Left lung (tissue), 14 donors: ENCODE measurements at places on chromosomes 2 and 18. TPM values are rescaled to one million over a fixed set of nuclear protein-coding genes. Genes with fewer than 3 reads are reported as not detected.
A peak's percentile ranks its signal among the peaks of the same experiment; 100 is the strongest.

TGFA gene
- total RNA-seq: 15.6 TPM

FAM110C gene
- total RNA-seq: 2.8 TPM

COMMD1 gene
- 35.9 TPM for total RNA-seq

LAMA1 gene
- 2.4 TPM for total RNA-seq

ABCG5 gene
- total RNA-seq: not detected

SIX2 gene
- total RNA-seq: 0.26 TPM

EGR4 gene
- not detected for total RNA-seq

RNF125 gene
- 4.3 TPM for total RNA-seq

MPHOSPH10 gene
- total RNA-seq: 22.1 TPM

TCF23 gene
- total RNA-seq: 0.50 TPM

CASP8 gene
- total RNA-seq: 26.3 TPM

SYT4 gene
- not detected for total RNA-seq

ITGA4 gene
- total RNA-seq: 19.9 TPM

DDX1 gene
- total RNA-seq: 80.3 TPM

DNA sequence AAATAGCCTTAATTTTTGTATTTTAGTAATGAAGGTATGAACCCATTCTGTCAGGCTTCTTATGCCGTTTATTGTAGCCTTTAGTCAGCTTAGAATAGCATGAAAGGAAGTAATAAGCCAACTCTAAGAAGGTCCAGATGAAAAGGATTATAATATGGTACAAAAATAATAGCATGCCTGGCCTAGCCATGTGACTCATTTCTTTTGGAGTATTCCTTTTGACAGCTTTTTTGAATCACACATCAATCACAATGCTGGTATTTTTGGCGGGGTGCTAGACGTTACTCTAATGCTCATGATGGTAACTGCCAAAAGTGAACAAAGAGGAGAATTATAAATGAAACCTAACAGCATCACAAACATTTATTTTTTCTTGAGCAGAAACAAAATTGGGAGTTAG is 19.9 kb downstream of the FMNL2 start:
- no peaks in the 10 kb centered on the region for H3K4me1 ChIP-seq
- no peak for DNase-seq
- no peaks in the 10 kb centered on the region for H3K27me3 ChIP-seq
- H3K36me3 ChIP-seq: no peaks in the 10 kb centered on the region
- no peak overlapping the region for H3K4me3 ChIP-seq

GRCh38 chr2:45643543-45644542 is 7.6 kb upstream of the PRKCE start:
- H3K4me3 ChIP-seq: peak overlapping the region; percentile 47
- peak; percentile 84 for DNase-seq
- no peaks in the 10 kb centered on the region for H3K27me3 ChIP-seq
- peaks cover 20% of the 10 kb centered on the region for H3K4me1 ChIP-seq
- H3K27ac ChIP-seq: no peak overlapping the region

DNA sequence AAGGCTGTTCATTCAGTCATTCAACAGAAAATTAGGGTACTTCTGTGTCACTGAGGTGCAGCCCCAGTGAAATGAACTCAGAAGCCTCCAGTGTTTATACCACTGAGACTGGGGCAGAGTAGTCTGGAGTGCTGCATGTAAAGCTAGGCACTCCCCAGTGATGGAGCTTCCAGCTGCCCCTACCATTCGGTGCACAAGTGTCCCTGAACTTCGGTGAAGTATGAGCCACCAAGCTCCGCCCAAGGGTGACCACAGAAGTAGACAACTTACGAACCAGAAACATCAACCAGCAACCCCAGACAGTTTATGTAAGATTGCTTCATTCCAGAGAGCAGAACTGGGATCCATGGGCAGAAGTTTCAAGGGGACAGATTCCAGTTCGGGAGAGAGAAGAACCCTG is 70.6 kb upstream of the FOSL2 start:
- no peak for DNase-seq
- peaks cover 4% of the 10 kb centered on the region for H3K4me1 ChIP-seq
- no peak overlapping the region for H3K27ac ChIP-seq
- H3K36me3 ChIP-seq: no peaks in the 10 kb centered on the region

DNA sequence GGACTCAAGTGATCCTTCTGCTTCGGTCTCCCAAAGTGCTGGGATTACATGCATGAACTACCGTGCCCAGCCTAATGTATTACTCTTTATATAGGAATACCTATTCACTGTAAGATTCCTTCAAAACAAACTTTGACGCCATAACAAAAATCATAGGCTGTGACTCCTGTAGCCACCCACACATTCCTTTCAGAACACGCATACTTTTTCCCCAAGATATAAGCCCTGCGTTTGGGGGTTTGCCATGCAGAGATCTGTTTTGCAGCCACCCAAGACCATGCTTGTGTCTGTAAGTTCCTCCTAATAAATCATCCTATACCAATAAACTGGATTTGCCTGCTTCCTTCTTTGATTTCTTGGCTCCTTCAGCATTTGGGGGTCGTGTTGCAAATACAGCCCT is 46.0 kb upstream of the STON1 start:
- no peaks in the 10 kb centered on the region for H3K27me3 ChIP-seq
- DNase-seq: no peak
- no peak overlapping the region for H3K27ac ChIP-seq
- no peaks in the 10 kb centered on the region for H3K36me3 ChIP-seq
- no peak overlapping the region for H3K4me3 ChIP-seq
- peaks cover 12% of the 10 kb centered on the region for H3K4me1 ChIP-seq

GRCh38 chr18:37524498-37525261 is 40.9 kb downstream of the CELF4 start:
- H3K36me3 ChIP-seq: no peaks in the 10 kb centered on the region
- peaks cover 11% of the 10 kb centered on the region for H3K27me3 ChIP-seq
- DNase-seq: no peak
- H3K4me1 ChIP-seq: no peaks in the 10 kb centered on the region

- DNase-seq: peak; percentile 22
- H3K36me3 ChIP-seq: peaks cover 35% of the 10 kb centered on the region
- no peaks in the 10 kb centered on the region for H3K4me1 ChIP-seq
- no peaks in the 10 kb centered on the region for H3K27me3 ChIP-seq
- no peak overlapping the region for H3K27ac ChIP-seq
- H3K4me3 ChIP-seq: no peak overlapping the region
Measured at GRCh38 chr2:239196474-239197021, 204.3 kb downstream of the HDAC4 start.

GRCh38 chr2:160989778-160990177 is 170.4 kb upstream of the TANK start:
- no peaks in the 10 kb centered on the region for H3K27me3 ChIP-seq
- no peak overlapping the region for H3K4me3 ChIP-seq
- DNase-seq: no peak
- no peak overlapping the region for H3K27ac ChIP-seq

DNA sequence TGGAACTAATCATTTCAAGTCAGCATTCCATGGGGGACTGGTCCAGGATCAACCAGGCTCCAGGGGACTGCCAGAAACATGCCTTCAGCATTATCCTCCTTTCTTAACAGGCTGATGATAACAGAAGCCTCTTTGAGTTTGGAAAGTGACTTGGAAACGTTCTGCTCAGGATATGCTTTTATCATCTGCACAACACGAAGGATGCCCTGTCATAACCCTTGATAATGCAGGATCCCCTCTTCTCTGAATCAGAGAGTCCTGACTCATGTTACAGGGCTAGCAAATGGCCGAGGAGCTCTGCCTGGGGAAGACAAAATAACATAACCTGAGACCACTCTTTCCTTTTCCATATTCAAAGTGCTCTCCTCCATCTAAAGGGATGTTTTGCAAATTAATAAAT is 6.7 kb downstream of the SCYGR3 start:
- H3K27ac ChIP-seq: no peak overlapping the region
- no peak overlapping the region for H3K4me3 ChIP-seq
- peaks cover 12% of the 10 kb centered on the region for H3K27me3 ChIP-seq
- no peaks in the 10 kb centered on the region for H3K4me1 ChIP-seq
- H3K36me3 ChIP-seq: no peaks in the 10 kb centered on the region

- no peaks in the 10 kb centered on the region for H3K36me3 ChIP-seq
- no peaks in the 10 kb centered on the region for H3K27me3 ChIP-seq
- no peak overlapping the region for H3K27ac ChIP-seq
- H3K4me1 ChIP-seq: no peaks in the 10 kb centered on the region
- no peak overlapping the region for H3K4me3 ChIP-seq
Measured at GRCh38 chr2:138356178-138356577, 145.4 kb upstream of the SPOPL start.

DNA sequence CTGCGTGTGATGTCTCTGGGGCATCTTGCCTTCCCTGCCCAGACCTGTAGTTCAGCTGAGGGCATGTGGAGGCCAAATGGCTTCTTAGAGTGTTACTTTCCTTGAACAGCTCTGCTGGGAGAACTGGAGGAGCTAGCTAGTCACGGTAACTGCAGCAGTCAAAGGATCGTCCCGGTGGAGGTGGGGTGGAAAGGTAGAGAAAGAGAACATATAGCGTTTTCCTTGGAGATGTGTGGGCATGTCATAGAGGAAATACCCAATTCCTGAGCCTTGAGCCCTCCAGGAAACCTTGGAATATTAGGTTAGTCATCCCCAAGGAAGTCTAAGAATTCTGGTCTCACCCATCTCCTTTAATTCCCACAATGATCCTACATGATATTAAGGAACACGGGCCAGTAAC is 33.5 kb upstream of the IL37 start:
- no peak overlapping the region for H3K27ac ChIP-seq
- H3K4me1 ChIP-seq: peaks cover 32% of the 10 kb centered on the region
- no peak for DNase-seq
- H3K27me3 ChIP-seq: no peaks in the 10 kb centered on the region
- no peak overlapping the region for H3K4me3 ChIP-seq
- H3K36me3 ChIP-seq: no peaks in the 10 kb centered on the region

- H3K36me3 ChIP-seq: no peaks in the 10 kb centered on the region
- no peak for DNase-seq
- H3K27me3 ChIP-seq: no peaks in the 10 kb centered on the region
- no peak overlapping the region for H3K27ac ChIP-seq
Measured at GRCh38 chr2:234386971-234387370, 109.9 kb downstream of the ARL4C start.

GRCh38 chr18:36636237-36636817 is 192.5 kb downstream of the TPGS2 start:
- H3K27ac ChIP-seq: no peak overlapping the region
- H3K36me3 ChIP-seq: no peaks in the 10 kb centered on the region
- H3K4me3 ChIP-seq: no peak overlapping the region
- no peak for DNase-seq

- peaks cover 46% of the 10 kb centered on the region for H3K27me3 ChIP-seq
- DNase-seq: peak; percentile 69
- H3K27ac ChIP-seq: no peak overlapping the region
- H3K4me1 ChIP-seq: peaks cover 3% of the 10 kb centered on the region
Measured at GRCh38 chr2:182866095-182866460, 359 bp downstream of the FRZB start.

- no peak for DNase-seq
- H3K4me1 ChIP-seq: no peaks in the 10 kb centered on the region
- no peak overlapping the region for H3K27ac ChIP-seq
- no peaks in the 10 kb centered on the region for H3K36me3 ChIP-seq
- H3K27me3 ChIP-seq: no peaks in the 10 kb centered on the region
- no peak overlapping the region for H3K4me3 ChIP-seq
Measured at GRCh38 chr2:120461092-120461491, 115.2 kb downstream of the INHBB start.

DNA sequence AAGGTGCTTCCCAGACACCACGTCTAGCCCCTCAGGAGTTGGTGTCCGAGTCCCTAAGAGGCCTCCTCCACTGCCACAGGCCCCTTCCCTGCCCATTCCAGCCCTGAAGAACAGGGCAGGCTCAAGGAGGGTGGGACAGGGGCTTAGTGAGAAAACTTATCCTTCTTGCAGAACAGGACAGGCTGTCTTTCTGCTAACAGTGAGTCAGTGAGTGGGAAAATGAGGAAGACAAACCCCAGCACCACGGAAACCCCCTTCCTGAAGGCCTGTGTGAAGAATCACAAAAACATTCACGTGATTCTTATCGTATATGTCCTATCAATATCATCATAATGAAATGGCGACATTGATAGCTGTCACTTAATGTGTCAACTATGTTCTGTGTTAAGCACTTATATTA is 9.8 kb downstream of the FZD7 start:
- H3K27me3 ChIP-seq: no peaks in the 10 kb centered on the region
- H3K27ac ChIP-seq: no peak overlapping the region
- H3K36me3 ChIP-seq: no peaks in the 10 kb centered on the region
- no peak for DNase-seq
- peaks cover 7% of the 10 kb centered on the region for H3K4me1 ChIP-seq
- no peak overlapping the region for H3K4me3 ChIP-seq

DNA sequence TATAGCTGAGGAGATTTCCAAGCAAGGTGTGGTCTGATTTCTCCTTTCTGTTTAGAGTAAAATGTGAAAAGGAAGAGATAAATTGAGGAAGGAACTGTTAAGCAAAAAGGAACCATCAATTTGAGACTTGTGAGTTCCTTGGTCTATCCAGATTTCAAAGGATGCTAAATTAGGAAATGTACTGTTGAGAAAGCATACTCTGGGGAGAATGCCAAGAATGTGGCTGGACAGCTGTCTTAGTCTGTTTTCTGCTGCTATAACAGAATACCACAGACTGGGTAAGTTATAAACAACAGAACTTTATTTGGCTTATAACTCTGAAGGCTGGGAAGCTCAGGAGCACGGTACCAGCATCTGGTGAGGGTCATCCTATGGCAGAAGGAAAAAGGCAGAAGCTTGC is 1097.2 kb downstream of the TDRD15 start:
- no peak overlapping the region for H3K4me3 ChIP-seq
- H3K27ac ChIP-seq: no peak overlapping the region
- no peaks in the 10 kb centered on the region for H3K27me3 ChIP-seq
- DNase-seq: no peak
- H3K4me1 ChIP-seq: no peaks in the 10 kb centered on the region
- no peaks in the 10 kb centered on the region for H3K36me3 ChIP-seq

DNA sequence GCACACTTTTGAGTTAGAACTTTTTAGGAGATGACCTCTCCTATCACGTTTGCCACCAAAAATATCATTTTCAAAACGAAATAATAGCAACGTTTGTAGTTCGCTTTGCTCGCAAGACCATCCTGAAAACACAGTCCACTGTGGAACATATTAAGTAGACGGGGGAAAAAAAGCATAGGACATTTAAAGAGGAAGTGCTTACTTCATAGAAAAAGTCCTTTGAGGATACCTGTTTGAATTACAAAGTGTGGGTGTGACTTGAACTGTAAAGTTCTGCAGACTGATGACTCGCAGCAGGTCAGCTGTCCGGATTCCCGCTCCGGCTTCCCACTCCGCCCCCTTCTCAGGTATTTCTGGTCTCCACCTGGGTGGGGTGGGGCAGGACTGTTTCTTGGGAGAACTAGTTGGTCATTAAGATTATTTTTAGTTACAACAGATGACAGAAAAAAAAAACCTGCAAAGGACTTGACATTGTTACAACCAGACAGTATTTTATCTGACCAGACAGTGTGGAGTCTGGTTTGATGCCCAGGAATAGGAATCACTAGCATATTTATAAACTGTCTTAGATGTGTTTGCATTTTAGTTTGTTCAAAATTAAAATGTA is 13.3 kb downstream of the CNOT11 start:
- H3K27me3 ChIP-seq: no peaks in the 10 kb centered on the region
- DNase-seq: no peak
- H3K36me3 ChIP-seq: peaks cover 95% of the 10 kb centered on the region
- no peak overlapping the region for H3K4me3 ChIP-seq
- no peak overlapping the region for H3K27ac ChIP-seq
- no peaks in the 10 kb centered on the region for H3K4me1 ChIP-seq

GRCh38 chr18:79923896-79924585 is 27.4 kb downstream of the SLC66A2 start:
- H3K36me3 ChIP-seq: peaks cover 59% of the 10 kb centered on the region
- no peak overlapping the region for H3K4me3 ChIP-seq
- no peak for DNase-seq
- no peak overlapping the region for H3K27ac ChIP-seq
